ENCODE measurements at places on chromosomes 3 and 15.
A peak's percentile ranks its signal among the peaks of the same experiment; 100 is the strongest.

- peak; percentile 68 for DNase-seq
Measured at GRCh38 chr3:44066806-44067205, 174.9 kb upstream of the TOPAZ1 start.

- no peak for DNase-seq
Measured at GRCh38 chr3:147509448-147509847, 100.3 kb downstream of the ZIC1 start.

- DNase-seq = no peak
Measured at GRCh38 chr3:161148832-161149475, 43.8 kb upstream of the B3GALNT1 start.

DNA sequence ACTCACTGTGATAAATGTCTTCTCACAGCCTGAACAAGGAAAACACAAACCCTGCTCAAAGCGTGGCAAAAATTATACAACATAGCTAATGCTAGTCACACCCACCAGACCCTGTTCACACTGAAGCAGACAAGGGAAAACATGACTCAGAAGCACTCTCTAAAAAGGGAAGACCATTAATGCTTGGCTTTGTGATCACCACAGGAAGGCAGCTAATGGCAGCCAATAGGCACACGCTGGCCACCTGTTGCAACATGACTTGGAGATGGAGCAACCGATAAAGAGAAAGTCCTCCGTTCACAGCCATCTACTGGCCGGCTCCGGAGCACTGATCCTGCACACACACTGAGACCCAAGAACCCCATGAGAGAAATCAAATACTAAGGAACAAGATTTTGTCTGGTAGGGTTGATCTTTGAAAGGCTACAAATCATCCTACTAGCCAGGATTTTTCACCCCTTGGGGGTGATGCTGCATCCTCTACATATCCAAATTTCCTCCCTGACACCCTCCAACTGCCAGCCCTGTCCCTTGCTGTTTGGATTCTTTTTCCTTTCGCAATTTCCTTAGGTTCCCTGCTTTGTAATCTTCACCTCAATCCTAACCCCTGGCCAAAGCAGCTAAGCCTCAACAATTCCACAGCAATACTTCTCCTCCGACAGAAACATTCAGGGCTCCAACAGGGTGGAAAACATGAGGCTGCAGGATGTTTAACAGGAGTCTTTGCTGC is 3.2 kb downstream of the ZXDC start:
- peak; percentile 32 for DNase-seq

DNA sequence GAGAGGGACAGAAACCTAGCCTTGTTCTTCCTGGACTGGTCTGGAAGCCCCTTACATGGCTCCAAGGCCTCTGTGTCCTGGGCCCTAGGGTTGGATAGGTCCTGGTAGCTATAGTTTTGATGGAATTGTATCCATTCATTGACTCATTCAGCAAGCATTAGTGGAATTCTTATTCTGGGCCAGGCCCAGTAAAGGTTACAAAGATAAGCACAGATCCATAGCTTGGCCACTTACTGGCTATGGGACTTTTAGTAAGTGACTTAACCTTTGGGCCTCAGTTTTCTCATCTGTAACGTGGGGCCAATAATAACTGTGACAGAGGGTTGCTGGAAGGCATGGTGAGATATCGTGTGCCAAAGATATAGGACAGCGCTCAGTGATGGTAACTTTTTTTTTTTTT is 13.6 kb upstream of the DAG1 start:
- DNase-seq = no peak

DNA sequence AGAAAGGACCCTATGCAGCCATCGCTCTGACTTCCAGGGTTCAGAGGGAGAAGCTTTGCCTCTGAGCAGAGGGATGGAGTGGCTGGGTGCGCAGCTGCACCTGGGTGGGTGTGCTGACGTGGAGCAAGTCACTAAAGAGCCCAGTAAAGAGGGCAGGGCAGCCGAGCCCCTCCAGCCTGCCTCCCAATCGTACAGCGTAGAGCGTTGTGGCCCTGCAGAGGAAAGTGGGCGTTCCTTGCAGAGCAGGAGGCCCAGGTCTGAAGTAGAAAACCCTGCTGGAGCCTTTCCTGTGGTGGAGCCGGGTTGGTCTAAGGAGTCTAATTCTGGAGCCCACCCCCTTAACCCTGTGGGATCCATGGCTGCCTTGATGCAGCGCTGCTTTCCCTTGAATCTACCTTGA is 61.0 kb downstream of the ABTB1 start:
- no peak for DNase-seq

DNA sequence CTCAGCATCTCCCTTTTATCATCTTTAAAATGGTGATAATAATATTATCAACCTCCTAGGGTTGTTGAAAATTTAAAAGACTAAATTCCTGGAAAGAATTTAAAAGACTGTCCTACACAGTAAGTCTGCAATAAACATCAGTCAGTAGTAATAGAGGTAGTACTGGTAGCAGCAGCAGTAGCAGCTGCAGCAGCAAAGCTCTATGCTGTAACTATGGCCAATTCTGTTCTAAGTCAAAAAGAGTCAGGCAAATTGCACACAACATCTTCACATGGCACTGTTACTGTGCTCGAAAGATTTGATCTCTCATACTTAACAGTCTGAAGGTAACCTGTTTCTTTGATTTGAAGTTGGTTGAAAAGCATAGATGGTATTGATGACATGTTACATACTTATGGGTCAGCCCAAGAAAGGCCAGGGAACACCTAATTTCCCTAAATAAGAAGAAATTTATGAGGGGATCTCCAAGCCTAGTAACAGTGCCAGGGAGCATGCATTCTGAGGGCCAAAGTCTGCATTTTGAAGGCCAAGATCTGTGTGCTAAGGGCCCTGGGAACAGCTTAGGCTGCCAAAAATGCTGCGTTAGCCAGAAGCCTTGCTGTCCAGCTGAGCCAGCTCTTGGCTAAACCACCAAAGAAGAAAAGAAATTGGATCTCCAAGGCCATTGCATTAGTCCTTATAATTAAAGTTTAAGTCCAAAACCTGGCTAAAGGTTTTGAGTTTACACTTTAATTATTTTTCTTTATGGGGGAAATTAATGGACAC is 68.2 kb downstream of the SIDT1 start:
- DNase-seq = no peak

GRCh38 chr3:177345973-177346503 is 148.8 kb upstream of the TBL1XR1 start:
- DNase-seq = no peak

DNA sequence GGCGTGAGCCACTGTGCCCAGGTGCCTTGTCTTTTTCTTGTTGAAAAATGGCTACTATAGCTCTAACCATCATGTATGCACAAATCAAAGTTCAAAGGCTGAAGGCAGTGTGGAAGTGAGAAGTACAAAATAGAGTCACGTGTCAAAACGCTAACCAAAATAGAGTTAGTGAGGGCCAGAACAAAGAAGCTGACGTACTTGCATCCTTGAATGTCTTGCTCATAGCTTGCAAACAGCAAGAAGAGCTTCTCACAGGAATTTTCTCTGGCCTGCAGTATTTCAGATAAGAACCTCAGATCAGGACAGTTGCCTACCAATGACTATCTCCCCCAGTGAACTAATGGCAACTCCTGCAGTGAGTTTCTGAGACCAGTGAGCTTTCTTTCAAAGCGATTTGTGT is 713.5 kb downstream of the GRM7 start:
- DNase-seq = peak; percentile 1

DNA sequence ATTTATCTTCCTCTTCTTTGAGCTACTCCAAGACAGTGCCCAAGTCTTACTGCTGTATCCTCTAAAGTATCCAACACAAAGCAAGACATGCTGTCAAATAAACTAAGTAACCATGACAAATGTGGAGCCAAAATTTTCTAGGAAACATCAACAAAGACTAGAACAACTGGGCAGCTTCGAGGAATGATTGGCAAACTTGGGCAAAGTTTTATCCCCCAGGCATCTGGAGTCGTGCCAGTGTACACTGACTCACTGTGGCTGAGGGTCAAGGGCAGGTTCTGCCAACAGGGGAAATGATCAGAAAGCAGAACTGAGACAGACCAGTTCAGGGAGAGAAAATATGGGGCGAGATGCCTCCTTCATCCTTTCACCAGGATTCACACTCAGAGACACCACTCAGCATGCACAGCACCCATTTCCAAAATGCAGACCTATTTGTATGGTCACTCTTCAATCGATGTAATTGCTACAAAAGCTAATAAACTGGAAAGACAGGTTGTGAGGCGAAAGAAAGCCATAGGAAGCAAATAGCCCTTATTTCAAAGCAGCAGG is 65.8 kb downstream of the MB21D2 start:
- DNase-seq = no peak

DNA sequence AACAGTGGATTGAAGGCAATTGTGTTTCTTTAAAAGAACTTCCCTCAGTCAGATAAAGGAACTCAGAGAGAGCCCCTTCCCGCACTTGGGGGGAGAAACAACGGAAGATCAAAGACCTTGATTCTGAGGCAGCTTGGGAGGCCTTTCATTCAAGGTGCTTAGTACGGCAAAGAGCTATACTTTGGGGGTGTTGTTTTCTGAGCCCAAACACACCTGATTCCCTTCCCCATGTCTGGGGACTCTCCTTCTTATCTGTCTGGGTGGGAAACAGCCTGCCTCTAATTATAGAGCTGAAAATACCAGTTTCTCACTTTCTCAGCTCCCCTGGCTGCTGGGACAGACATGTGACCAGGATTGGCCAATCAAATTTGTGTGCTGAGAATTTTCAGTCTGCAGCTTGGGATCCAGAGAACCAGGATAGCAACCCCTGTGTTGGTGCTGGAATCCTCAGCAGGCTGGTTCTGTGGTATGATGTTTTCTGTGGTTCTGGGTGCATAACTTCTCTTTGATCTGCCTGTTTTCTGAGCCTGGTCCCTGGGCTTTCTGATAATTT is 19.4 kb upstream of the IQCF6 start:
- peak; percentile 84 for DNase-seq

DNA sequence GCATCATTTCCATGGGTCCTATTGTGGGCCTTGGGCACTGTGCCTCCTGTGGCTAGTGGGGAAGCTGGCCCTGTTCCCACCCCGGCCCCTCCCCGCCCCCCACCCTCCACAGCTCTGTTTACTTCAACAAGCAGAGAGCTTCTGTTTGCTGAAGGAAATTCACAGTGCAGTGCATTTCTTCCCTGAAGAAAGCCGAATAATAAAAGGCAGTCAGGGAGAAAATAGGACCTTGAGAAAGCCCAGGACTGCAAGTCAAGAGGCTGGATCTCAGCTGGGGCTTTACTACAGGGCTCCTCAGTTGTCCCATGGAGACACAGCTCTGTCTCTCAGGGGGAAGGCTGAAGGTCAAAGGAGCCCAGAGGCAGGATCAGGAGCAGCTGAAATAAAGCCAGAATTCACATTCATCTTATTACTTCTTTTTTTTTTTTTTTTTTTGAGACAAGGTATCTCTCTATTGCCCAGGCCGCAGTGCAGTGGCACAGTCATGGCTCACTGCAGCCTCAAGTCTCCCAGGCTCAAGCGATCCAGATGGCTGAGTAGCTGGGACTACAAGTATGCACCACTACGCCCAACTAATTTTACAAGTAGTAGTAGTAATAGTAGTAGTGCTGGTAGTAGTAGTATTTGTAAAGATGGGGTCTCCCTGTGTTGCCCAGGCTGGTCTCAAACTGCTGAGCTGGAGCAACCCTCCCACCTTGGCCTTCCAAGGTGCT is 33.0 kb upstream of the LACTB start:
- DNase-seq = peak; percentile 25

- no peak for DNase-seq
Measured at GRCh38 chr3:157610876-157611535, 107.8 kb upstream of the VEPH1 start.

DNA sequence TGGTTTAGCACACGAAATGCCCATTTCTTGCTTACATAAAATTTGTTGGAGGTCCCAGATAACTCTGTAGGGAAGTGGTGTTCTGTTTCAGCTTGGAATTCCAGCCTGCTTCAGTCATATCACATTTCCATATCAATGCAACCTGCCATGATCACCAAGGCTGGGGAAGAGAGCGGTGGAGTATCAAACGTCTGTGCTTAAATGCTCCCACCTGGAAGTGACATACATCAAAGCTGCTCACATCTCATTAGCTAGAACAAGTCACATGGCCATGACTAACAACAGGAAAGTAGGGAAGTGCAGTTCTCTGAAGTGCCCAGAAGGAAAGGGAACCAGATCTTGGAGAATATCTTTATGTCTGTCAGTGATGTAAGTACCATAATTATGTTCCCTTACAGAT is 130.2 kb upstream of the CFAP20DC start:
- peak; percentile 30 for DNase-seq

- no peak for DNase-seq
Measured at GRCh38 chr3:23548706-23549105, 257.0 kb upstream of the UBE2E1 start.

DNA sequence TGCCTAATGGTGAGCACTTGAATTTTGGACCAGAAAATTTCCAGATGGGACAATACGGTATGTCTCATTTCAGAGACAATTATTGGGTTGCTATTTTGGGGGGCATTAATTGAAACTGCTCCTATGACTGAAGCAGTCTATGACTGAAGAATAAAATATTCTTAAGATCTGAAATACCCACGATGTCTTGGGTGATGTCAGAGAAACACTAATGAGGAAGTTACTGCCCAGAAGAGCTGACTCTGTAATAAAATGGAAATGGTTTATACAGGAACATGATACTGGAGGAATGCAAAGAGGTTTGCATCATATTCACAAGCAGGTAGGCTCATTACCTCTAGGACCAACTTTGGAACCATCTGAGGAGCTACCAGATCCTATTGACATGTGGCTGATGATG is 68.7 kb downstream of the IL12A start:
- no peak for DNase-seq

DNA sequence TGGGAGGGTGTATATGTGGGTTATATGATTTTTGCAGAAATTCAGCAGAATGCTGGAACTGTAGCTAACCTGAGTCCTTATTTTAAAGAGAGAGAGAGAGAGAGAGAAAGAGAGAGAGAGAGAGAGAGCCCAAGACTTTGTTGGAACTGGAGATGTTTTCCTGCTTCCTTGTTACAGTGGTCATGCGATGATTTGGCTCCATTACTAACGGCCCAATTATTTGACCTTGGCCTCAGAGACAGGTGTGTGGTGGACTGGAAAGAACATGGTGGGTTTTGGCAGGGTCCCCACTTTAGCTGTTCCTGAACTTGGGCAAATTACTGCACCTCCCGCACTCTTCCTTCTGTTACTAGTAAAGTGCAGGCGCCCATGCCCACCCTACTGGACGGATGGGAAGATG is 14.8 kb upstream of the ACSBG1 start:
- no peak for DNase-seq

GRCh38 chr3:47412842-47413520 is 32.2 kb downstream of the PTPN23 start:
- no peak for DNase-seq

GRCh38 chr15:59137566-59137965 is 32.6 kb downstream of the CCNB2 start:
- DNase-seq = no peak

All from ELF-1 (cell line).